ENCODE measurements at places on chromosomes 1 and 21.

GRCh38 chr1:111734426-111734825 lies 4.8 kb downstream of the INKA2 start:
- no peak for DNase-seq

- no peak for DNase-seq
Observed at GRCh38 chr1:24875991-24876506, 54.0 kb downstream of the RUNX3 start.

DNA sequence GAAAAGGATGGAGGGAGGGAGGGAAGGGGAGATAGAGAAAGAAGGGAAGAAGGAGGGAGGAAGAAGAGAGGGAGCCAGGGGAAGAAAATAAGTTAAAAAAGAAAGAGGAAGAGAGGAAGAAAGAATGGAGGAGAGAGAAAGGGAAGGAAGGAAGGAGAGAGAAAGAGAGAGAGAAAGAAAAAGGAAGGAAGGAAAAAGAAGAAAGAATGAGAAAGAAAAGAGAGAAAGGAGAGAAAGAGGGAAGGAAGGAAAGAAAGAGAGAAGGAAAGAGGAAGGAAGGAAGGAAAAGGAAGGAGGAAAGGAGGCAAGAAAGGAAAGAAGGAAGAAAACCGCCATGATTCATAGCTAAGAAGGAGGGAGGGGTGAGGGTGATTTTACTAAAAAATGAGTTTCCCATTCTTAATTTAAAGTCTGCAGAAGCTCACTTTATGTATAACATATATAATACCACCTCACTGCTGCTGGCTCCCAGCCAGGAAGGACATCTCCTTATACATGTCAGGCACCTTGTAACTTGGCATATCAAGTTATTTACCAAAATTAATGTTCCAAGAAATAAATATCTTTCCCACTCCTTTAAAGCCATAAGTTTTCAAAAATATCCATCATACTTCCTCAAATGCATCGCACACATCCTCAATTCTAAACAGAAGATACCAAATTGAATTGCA lies 46.0 kb upstream of the OLIG2 start:
- no peak for DNase-seq

- DNase-seq, result no peak
Observed at GRCh38 chr1:9073143-9073542, 3.7 kb upstream of the SLC2A5 start.

DNA sequence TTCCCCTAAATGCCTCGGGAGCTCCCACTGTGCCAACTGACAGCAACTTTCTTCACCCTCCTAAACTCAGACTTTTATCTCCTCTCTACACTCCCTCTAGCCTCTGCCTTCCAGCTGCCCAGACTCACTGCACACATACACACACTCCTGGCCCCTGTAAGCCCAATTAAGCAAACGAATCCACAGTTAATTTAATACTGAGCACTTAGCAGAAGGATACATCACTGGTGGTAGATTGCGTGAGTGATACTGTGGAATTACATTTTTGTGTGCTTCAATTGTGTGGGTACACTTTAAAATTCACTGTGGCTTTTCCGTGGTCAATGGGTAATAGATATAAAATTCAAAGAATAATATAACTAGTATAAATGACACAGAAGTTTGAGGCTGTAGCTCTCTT lies 33.6 kb upstream of the GJB5 start:
- no peak for DNase-seq

GRCh38 chr21:35275776-35276175 lies 226.7 kb upstream of the RUNX1 start:
- DNase-seq, result no peak

DNA sequence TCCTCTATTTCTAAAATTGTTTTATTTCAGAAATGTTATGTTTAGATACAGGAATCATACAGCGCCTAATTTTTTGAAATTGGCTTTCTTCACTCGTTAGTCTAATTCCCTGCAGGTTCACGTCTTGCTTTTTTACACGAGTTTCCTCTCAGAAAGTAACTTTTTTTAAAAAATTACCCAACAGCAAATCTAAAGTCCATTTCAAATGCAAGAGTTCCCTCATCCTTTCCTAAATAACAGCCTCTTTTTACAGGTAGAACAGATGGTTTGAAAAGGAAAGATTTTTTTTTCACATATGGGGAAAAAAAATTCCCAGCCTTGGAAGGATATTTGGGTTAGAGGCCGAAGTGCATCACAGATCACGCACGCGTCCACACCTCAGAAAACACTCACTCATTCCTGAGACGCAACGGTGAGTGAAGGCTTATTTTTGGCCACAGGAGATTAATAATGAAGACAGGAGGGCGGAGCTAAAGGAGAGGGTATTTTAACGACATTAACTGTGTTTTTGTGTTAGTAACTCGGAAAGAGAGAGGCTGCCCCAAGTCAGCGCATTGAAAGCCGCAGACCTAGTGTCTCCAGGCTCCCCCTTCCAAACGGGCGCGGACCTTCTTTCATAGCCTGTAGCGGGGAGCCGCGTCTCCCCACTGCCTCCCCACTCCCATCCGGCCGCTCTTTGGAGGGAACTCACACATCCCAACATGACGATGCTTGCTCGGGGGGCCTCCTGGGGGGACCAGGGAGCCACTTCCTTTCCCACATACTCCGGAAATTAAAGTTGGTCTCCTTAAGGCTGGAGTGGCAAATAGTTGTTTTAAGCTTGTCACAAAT lies 969 bp upstream of the RIPK4 start:
- no peak for DNase-seq

- DNase-seq, result no peak
Observed at GRCh38 chr1:180672105-180672504, 40.3 kb downstream of the XPR1 start.

DNA sequence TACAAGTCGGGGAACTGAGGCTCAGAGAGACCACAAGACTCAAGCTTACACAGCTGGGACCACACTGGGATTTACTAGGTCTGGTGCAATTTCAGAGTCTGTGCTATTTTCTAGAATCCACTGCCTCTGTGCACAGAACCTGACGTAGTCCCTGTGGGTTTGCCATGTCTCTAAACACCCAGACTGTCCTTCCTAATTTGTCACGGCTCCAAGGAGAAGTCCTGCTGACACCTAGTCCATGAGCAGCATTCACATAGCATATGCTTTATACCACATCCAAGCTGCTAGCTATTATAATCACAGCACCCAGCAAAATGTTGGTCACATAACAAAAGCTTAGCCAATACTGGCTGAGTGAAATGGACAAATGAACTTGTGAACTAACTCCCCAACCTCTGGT lies 79.0 kb upstream of the HMGB4 start:
- no peak for DNase-seq

- peak; percentile 42 for DNase-seq
Observed at GRCh38 chr1:202018468-202019234, 8.3 kb downstream of the ELF3 start.

- no peak for DNase-seq
Observed at GRCh38 chr1:180251526-180252305, 21.7 kb downstream of the LHX4 start.

DNA sequence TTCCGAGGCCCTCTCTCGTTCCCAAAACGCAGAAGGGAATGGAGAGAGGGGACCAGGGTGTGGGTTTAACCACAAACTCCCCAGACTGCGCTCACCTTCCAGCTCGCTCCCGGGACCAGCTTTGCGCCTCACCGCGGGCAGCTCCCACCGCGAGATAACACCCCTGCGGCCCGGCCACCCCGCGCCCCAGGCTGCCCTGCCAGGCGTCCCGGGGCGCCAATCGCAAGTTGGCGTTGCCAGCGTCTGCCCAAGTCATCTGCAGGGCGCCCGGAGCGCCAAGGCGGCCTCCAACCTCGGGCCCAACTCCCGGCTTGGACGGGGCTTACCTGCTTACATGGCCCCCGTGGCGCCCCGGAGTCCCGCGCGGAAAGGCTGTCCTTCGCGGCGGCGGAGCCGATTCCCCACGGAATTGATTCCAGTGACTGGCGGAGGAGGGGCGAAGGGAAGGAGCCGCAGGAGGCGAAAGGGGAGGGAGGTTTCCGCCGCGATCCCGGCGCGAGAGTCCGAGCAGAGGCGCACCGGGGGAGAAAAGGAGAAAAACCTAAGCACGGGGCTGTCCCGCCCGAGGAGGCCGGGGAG lies 456 bp downstream of the PTPN14 start:
- DNase-seq, result no peak

DNA sequence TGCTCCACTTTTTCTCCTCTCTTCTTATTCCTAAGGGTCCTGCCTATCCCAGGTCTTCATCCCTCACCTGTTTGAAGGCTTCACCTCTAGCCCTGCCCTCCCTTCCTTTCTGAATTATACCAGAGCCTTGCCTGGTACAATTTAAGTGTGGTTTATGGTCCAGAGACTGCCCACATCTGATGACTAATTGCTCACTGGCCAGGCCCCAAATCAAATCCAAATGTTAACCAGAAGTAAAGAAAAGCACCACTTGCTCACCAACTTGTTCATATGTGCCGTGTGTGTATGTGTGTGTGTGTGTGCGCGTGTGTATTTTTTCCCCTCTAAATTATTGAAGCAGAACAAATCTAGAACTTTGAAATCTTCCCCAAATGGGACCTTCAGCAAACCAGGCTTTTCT lies 26.4 kb downstream of the MYOM3 start:
- DNase-seq, result no peak

- no peak for DNase-seq
Observed at GRCh38 chr1:220887520-220888416, 8.5 kb downstream of the HLX start.

DNA sequence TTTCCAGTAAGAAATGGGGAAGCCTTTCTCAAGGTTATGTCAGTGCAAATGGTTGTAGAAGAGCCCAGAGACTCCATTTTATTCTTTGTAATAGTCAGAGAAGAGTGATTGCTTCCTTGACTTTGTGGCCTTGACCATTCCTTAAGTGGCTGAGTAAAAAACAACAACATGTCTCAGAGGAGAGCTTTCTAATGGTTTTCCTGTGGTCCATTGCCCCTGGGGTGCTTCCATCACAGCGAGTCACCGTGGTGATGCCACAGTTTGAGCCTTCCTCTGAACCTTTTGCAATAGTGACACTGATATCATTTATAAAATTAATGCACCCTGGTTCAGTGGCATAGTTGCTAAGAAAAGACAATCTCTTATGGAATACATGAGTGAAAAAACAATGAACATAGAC lies 38.6 kb downstream of the PAPPA2 start:
- no peak for DNase-seq

GRCh38 chr21:15015622-15016471 lies 49.0 kb downstream of the NRIP1 start:
- DNase-seq, result no peak

DNA sequence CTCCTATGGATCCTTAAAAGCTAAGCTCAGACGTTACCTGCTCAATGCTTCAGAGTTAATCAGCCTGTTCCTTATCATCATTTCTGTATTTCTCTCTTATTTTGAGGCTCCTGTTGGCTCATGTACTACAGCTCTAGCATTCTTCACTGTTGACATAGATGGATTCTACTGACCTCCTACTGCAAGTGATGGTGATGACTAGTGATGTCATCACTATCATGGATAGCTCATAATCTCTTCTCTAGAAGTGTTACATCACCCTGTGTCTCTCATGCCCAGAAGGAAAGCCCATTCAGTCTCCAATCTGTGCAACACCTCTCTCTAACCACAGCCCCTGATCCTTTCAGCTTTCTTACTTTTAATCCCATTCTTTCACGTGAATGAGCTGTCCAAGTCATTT lies 168.2 kb upstream of the DPT start:
- no peak for DNase-seq

DNA sequence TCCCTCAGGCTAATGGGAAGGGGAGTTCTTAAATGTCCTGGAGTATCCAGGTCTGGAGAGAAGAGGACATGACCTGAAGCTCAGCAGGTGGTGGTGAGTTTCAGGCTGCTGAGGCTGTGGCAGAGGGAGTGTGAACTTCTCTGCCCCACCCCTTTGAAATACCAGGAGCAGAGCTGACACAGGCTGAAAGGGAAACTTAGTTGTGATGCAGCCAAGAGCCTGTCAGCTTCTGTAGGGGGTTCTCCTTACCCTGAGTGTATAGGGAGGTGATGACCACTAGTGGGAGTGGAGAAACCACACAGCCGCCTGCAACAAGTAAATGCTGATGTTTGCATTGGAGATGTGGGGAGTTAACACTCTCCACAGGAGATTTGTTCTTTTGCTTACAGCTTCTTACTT lies 152.3 kb downstream of the FCRL5 start:
- DNase-seq, result no peak

- DNase-seq, result no peak
Observed at GRCh38 chr1:53249706-53250105, 11.4 kb upstream of the MAGOH start.

DNA sequence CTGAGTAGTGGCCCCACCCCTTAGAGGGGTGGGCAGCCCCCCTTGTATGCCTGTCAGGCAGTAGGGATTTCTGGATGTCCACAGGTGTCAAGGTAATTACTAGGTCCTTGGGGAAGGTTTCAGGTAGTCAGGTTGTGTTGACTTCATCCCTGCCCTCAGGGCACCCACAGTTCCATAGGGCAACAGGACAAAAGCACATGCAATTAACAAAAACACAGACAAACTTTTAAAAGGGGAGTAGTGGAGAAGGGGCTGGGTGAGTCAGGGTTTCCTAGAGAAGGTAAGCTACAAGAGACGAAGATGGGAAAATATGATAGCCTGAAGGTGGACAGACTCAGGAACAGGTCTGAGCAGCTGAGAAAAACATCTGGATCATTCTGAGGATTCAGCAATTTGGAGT lies 14.1 kb downstream of the KRTCAP2 start:
- DNase-seq, result no peak

- DNase-seq, result no peak
Observed at GRCh38 chr1:80048716-80049115, 1042.2 kb upstream of the ADGRL4 start.

DNA sequence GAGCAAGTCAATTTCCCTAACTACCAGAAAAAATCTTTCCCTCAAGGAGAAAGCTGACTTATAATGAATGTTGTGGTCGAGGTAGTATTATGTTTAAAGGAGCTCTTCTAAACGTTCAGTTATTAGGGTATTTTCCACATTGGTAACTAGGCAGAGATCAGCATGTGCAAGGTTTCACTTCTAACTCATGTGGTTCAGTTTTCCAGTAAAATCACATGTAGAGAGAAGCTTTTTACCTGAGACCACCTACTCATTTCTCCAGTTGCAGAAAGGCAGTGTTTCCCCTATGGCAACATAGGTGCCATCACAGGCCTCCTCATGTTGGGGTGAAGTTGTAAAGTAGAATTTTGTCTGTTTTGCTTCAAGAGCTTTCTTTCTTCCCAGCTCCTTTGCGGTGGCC lies 23.7 kb downstream of the IL23R start:
- DNase-seq, result no peak

DNA sequence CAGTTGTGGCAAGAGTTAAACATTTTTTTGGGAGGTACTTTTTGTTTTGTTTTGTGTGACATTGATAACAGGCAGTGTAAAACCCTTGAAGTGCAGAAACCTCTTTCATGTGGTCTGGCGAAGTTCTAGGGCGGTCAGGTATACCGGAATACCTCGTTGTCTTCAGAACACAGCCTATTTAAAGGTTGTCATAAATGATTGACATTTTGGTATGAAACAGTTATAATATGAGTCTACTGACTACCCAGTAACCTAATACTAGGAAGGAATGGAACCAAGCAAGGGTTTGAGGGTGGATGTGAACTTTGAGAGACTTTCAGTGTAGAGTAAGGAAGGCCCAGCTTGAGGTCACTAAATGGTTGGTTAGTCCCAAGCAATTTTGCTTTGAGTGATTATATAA lies 40.5 kb downstream of the PATJ start:
- no peak for DNase-seq

Measured in NCI-H1436 (cell line).